ENCODE measurements at places on chromosomes 2 and 18.

DNA sequence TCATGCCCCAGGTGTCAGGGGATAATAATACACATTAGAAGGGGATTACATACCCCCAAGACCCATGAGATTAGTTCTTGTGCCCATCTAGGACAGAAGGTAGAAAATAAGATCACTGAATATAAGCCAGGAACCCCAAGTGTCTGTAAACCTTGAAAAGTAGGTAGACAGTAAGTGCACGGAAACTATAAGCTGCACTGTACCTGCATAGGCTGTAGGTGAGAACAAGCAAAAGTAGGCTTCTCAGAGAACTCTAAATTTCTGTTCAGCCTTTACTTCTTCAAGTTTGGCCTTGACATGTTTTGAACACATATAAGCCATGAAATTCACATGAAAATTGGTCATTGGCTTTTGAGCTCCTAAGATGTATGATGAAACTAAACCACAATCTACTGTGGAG lies 113.0 kb upstream of the FSIP2 start:
- no peak for DNase-seq

GRCh38 chr2:12059616-12060441 lies 313.4 kb downstream of the LPIN1 start:
- DNase-seq, result no peak

- no peak for DNase-seq
Observed at GRCh38 chr2:71592181-71592711, 138.9 kb downstream of the DYSF start.

- no peak for DNase-seq
Observed at GRCh38 chr2:96530144-96530430, 6.5 kb upstream of the ARID5A start.

DNA sequence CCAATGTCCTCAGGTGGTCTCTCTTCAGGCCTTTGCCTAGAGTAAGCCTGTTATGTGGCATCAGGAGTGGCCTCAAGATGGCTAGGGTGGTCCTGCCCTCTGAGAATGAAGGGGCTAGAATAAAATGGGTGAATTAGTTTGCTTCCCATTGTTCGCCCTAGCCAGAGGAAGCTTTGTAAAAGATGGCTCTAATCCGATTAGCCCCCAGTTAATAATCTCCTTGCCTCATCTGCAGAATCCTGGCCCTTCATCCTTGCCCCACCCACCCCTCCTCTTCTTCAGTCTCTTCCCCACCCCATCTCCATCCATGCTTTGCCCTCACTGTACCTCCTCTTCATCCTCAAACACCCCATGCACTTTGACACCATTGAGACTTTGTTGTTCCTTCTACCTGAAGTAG lies 57.4 kb upstream of the LGALSL start:
- DNase-seq, result no peak

DNA sequence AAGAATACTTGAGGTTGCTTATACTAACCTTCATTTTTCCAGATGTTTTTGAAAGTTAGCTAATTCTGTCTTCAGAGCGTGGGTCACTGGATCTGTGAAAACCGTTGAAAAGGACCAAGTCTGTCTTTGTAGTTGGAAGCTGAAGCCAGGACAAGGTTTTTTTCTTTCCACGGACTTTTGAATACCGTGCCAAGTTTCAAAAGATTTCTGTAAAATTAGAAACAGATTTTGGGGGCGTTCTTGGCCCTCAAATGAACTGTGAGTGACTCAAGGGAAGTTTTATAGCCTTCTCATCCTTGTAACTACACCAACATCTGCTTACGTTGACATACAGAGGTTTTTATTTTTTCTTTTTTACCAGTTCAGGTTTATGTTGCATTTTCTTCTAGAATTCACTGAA lies at the start of gene FAP:
Gene FAP, minus strand, starts transcription at position 152 of the 400 bp plus-strand sequence. Its CDS starts 118 bp downstream, at position 34.
- DNase-seq, result no peak

GRCh38 chr2:237935740-237936452 lies 30.9 kb upstream of the UBE2F start:
- DNase-seq, result no peak

DNA sequence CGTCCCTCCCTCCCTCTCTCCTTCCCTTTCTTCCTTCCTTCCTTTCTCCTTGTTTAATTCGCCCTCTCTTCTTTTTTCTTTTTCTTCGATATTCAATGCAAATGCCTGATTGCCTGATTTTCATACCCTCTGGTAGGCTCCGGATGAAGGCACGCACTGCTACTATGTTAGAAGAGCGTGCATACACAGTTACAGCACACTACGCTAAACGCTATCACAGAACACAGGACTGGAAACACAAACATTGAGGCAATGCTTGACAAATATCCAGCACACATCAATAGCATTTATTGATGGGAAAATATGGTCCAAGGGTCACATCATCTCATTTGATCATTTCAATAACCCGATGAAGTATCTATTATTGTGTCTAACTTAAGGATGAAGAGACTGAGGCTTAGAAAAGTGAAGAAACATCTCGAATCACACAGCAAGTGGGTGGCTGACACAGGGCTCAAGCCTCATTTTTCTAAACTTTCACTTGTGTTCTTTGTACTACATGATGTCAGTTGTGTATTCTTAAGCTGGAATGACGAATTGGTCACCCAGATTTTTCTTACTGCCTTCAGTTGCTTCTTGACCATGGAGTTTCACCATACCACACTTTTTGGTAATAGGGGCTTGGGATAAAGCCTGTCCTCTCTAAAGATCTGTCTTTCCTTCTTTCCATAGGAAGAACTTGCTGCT lies 101.8 kb downstream of the TRIB2 start:
- no peak for DNase-seq

GRCh38 chr2:230944757-230945372 lies 19.8 kb upstream of the GPR55 start:
- no peak for DNase-seq

DNA sequence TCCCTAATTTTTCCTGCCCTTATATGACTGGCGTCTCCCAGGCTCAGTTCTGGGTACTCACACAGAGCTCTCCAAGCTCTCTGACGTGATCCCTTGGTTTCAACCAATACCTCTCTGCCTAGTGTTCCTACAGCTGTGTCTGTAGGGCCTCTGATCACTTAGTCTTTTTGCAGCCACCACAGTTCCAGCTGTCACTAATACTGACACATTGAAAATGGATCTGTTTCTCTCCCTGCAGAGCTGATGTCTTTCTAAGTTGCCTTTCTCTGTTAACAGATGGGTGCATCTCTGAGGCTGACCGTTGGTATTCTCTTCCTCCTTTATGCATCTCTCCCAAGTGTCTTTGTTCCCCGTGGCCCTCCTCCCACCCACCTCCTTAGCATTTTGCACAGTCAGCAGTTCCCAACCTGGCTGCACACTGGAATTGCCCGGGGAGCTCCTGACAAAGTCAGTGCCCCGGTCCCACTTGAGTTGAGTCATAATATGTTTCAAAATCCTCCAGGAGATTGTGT lies 62.5 kb downstream of the CERS6 start:
- no peak for DNase-seq

All from T-helper 22 cell (primary cell).